Tibial artery (tissue), 4 donors: ENCODE measurements at places on chromosomes 3 and 15.

- DNase-seq, result no peak
Observed at GRCh38 chr3:71026634-71027578, 556.6 kb downstream of the FOXP1 start.

DNA sequence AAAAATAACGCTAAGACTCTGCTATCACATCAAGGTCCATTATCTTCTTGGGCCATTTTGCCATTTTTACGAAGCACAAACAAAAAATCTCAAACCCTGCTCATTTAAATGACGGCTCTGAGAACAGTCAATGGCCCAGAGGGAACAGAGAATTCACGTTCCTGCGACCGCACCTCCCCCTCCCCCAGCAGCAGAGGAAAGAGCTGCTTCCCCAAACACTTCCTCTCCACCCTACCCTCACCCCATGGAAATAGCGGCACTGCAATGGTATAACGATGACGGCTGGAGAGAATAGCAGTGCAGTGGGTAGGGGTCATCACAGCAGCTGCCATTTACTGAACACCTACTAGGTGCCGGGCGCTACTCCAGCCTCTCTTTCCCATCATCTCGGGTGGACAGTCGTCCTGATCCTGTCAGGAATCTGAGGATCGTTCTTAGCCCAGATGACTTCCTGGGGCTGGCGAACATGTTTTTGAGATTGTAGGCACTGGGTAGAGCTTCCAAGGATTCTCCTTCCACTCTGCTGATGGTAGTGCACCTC is 113.3 kb downstream of the IQSEC1 start:
- DNase-seq, result no peak

DNA sequence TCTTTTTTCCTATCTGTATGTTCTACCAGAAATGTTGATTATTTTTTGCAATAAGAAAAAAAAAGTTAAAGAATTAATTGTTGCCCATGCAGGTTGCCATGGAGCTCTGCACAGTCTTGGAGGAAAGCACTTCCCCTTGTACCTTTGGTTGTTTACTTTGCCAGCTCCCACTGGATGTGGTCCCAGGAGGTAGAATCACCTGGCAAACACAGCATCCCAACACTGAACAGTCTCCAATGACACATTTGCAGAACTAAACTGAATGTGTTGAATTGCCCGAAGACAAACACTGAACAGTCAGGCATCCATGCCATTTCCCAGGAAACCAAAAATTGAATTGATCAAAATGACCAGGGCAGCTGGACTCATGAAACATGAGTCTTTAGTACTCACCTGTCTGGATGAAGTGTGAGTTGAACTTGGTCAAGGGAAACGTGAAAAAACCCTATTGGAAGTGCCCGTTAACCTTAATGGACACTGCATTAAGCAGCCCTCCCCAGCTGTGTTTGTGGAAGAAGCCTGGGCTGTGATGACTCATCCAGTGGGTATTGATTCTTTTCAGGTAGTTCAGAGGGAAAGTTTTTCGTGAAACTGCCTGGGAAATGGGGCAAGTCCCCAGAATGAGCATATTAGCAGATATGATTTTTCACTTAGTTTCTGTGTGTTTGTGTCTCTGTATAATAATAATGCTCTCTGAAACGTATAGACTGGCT is 284.7 kb upstream of the STT3B start:
- DNase-seq, result no peak

GRCh38 chr3:72465853-72466252 is 382.4 kb downstream of the SHQ1 start:
- DNase-seq, result no peak

DNA sequence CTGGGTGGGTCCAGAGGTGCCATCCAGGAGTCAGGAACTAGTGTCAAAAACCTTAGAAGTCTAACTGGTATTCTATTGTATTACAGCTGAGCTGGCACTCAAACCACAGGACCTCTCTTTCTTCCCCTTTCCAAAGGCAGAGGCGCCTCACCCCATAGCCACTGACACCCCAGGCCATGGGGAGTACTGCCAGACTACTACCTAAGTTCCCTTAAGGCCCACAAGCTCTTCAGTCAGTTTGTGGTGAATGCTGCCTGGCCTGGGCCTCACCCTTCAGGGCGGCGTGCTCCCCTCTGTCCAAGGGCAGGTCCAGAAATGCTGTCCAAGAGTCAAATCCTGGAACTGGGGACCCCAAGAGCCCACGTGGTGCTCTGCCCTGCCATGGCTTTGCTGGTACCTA is 43.0 kb upstream of the FGF7 start:
- DNase-seq, result no peak

- DNase-seq, result no peak
Observed at GRCh38 chr3:140092848-140093536, 158.0 kb downstream of the CLSTN2 start.

GRCh38 chr3:72848703-72849081 is 447 bp upstream of the SHQ1 start:
- no peak for DNase-seq

DNA sequence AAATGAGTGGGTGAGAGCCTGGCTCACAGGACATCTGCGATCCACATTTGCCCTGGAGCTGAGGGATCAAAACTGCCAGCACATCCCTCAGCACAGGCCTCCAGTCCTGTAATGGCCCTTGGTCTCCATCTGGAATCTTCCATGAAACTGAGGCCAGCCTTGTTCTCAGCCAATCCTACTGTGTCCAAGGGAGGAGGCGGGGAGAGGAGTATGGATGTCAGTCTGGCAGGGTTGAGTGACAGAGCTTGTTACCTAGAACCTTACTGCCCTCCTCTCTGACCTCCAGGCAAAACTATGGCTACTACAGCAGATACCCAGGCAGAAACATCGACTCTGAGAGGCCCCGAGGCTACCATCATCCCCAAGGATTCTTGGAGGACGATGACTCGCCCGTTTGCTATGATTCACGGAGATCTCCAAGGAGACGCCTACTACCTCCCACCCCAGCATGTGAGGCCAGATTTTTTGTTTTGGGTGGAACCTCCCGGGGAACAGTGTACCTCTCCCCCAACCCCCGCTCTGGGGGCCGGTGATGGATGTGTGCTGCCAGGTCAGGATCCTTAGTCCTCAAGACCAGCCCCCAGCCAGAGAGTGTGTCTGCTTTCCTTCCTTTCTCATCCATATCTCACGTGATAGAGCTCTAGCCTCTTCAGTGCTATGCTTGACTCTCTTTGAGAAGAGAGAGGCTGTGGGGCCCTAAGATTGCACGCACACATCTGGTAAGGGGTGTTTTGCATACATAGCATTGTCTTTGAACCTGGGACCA is 41.3 kb downstream of the CHDH start:
- no peak for DNase-seq

- DNase-seq, result no peak
Observed at GRCh38 chr3:106345353-106346027, 476.7 kb upstream of the CBLB start.

DNA sequence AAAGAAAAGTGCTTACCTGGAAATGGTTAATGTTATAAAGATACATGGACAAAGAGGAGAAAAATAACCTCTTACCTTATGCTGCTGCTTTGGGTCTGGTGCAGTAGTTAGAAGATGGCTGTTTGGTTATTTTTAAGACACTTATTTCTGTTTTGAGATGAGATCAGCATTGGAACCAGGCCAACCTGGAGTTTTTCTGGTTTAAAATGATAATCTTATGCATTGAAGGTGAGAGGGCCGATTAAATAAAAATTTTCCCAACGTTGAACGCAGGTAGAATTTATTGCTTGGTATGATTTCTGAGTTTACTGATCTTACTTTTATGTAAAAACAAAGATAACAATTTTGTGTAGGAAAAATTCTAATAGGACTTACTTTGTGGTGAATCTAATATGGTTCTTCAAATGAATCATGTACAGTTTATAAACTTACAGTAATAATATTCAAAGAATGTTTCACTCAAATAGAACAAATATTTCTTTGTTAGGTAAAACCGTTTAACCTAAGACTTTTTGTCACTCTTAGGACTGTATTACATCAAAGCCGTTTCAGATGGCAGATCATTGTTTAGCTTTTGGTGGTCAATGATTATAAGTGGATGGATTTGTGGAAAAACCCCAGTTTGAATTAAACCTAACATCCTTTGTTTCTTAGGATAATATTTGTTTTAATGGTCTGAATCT is 14.9 kb downstream of the UBE2E2 start:
- no peak for DNase-seq

GRCh38 chr15:58213587-58214338 is 75.6 kb downstream of the AQP9 start:
- no peak for DNase-seq

DNA sequence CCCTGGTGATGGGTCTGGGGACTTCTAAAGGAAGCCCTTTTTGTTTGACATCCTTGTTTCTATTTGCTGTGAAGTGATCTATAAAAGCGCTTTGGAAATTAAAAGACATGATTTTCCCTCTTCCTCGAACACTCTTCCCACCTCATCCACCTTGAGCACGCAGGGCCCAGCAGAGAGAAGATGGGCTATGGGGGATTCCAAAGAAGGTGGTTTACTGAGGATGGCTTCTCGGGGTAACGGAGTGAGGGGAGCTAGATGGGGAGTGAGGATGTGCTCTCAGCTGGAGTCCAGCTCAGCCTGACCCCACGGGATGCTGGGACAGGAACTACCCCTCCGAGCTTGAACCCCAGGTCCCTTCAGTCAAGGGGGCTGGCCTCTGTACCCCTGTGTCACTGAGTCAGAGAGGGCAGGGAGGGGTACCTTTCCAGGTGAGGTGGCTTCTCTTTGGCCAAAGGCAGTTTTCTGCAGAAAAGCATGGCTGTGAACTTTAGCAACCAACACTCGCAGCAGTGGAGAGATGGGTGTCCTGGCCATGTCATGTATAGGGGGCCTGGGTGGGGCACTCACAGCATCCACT is 180.7 kb upstream of the SMAD3 start:
- DNase-seq, result no peak

- no peak for DNase-seq
Observed at GRCh38 chr3:65576966-65577365, 461.8 kb downstream of the MAGI1 start.

GRCh38 chr15:82292271-82292670 is 29.7 kb downstream of the SAXO2 start:
- no peak for DNase-seq

DNA sequence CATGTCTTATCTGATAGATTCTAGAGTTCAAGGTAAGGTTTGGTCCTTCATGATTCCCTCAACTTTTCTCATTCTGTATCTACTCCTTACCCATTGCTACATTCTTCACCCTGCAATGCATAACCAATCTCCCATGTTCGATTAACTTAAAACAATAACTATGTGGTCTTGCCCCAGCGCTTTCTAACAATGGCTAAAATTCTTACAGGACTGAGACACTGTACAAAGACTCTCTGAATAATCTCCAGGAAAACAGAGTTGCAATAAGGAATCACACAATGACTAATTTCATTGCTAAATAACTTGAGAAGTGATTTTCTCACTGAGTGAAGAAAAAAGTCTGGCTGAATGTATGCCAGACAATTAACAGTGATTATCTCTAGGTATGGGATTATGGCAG is 69.6 kb upstream of the FAM174B start:
- DNase-seq, result no peak

DNA sequence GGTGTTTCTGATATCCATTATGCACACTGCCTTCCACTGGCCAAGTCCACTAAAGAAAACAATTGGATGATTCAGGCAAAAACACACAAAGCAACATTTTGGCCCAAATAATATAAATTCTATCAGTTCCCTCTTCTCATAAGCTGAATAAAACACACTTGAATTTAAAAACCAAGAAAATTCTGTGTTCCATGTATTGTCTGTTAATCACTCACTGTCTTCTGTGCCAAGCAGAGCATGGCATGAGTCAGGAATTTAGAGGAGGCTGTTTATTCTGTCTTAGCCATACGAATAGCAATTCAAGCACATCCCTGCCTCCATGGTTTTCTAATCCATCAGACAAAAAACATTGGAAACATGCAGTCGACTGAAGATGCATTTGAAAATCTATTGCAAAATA is 215.6 kb upstream of the UMPS start:
- DNase-seq, result no peak

- no peak for DNase-seq
Observed at GRCh38 chr3:71083726-71084131, 499.8 kb downstream of the FOXP1 start.

- no peak for DNase-seq
Observed at GRCh38 chr3:197600796-197601565, 45.2 kb upstream of the BDH1 start.

- DNase-seq, result no peak
Observed at GRCh38 chr15:33584797-33585196, 274.0 kb downstream of the RYR3 start.

DNA sequence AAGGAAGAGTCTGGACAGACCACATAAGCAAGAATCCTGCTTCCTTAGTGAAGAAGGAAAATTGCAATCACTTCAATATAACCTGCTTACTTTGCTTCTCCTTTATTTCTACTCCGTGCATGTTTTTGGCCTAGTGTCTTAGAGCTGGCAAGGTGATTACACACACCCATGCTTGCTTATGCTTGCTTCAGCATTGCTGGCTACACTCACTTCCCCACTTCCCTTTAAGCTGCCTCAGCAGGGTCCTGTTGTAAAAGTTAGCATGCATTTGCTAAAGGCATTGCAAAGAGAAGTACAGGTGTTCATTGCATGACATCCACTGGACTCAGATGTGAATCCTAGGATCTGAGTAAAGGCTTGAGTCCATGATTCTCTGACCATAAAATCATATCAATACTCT is 47.5 kb upstream of the STT3B start:
- no peak for DNase-seq

- DNase-seq, result no peak
Observed at GRCh38 chr3:71185733-71186455, 397.6 kb downstream of the FOXP1 start.

- no peak for DNase-seq
Observed at GRCh38 chr3:131033480-131034080, 6.9 kb downstream of the NEK11 start.

DNA sequence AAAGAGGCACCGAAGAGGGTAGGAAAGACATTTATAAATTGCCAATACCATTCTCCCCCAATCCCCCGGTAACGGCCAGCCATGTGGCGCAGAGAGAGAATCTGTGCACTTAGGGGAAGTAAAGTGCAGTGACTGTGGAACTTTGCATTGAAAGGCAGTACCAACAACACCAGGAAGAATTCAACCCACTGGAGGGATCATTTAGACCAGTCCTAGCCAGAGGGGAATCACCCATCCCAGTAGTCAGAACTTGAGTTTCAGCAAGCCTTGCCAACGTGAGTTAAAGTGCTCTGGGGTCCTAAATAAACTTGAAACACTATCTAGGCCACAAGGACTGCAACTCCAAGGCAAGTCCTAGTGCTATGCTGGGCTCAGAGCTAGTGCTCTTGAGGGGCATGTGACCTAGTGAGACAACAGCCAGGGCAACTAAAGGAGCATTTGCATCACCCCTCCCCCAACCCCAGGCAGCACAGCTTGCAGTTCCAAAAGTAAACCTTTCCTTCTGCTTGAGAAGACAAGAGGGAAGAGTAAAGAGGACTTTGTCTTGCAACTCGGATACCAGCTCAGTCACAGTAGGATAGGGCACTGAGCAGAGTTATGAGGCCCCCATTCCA is 15.0 kb downstream of the CEP70 start:
- DNase-seq, result no peak

- no peak for DNase-seq
Observed at GRCh38 chr3:72625602-72626337, 222.5 kb downstream of the SHQ1 start.

GRCh38 chr3:46909535-46910161 is 32.1 kb downstream of the PTH1R start:
- DNase-seq, result peak; percentile 85
